ENCODE measurements at places on chromosomes 6 and 20.
A peak's percentile ranks its signal among the peaks of the same experiment; 100 is the strongest.

DNA sequence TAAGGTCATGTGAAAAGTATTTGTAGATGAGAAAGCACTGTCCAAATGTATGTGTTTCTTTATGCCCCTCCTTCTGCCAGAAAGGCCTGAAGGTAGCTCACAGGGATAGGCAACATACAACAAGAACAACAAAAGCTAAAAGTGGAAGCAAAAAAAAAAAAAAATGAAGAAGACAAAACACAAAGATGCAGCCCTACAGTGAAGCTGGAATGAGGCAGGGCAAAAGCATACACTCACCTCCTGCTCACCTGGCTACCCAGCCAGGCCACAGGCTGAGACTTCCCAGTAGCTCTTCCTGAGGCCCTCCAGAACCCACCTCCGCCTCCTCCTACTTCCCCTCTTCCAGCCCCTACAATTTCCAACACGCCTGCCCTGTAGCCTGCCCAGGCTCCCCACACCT lies 2.4 kb downstream of the UNC5CL start:
- DNase-seq, result no peak

DNA sequence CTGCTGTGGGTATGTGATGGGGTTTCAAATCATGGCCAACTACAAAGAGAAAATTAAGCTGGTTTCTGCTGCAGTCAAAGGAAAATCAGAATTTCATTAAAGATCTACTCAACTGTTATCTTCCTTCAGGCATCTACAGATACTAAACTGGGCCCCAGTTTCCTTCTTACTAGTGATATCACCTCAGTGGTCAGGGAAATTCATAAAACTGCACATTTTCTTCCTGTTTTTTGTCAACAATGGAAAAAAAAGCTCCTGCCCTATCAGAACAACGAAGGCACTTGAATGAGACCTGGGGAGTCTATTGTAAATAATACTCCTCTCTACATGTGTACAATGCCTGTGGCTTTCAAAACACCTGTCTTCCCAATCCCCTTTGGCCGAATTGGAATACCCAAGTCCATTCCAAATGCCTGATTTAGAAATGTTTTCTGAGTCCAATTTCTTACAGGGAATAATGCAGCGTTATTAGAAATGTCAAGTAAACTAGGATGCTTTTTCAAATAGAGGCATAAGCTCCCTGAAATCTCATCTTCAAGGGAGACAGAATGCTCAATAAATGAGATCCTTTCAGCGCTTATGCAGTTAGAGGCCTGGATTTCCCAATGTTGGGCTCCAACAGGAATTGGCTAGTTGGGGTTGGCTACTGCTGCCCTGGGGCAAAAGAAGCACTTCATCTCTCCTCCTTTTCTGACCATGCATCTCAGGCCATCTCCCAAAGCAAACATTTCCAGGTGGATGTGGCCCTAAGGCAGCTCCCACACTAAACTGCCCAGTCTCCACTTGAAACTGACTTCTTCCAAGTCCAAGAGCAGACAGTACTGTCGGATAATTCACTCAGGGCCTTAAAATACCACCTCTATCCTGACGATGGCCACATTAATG lies 143.3 kb downstream of the NFATC2 start:
- DNase-seq, result no peak

DNA sequence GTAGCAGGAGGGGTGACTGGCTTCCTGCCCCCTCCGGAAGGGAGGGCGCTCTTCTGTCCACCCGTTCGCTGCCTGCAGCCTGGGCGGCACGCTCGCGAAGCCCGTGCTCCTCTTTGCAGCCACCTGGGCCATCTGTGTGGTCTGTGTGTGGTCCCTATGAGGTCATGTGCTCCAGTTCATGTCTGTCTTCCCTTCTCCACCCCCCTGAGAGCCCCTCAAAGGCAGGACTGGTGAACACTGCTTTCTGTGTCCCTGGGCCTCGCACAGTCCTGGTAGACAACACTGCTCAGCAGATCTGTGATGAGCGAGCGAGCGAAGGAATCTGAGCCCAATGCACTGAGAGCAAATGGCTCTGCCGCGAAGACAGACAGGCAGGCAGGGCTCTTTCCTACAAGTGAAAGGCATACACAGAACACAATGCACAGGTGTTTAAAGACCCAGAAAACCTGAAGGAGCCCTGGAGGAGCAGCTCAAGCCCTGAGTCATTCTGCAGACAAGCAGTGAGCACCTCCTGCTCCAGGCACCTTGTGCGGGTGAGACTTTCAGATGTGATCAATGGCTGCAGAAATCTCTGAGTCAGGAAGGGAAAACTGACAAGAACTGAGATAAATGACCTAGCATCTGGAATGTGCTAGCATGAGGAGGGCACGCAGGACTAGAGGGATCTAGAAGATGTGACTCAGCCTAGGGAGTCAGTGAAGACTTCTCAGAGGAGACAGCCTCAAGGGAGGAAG lies 27.1 kb downstream of the PPP1R3G start:
- no peak for DNase-seq

GRCh38 chr6:38587766-38588362 lies 51.9 kb downstream of the BTBD9 start:
- DNase-seq, result no peak

DNA sequence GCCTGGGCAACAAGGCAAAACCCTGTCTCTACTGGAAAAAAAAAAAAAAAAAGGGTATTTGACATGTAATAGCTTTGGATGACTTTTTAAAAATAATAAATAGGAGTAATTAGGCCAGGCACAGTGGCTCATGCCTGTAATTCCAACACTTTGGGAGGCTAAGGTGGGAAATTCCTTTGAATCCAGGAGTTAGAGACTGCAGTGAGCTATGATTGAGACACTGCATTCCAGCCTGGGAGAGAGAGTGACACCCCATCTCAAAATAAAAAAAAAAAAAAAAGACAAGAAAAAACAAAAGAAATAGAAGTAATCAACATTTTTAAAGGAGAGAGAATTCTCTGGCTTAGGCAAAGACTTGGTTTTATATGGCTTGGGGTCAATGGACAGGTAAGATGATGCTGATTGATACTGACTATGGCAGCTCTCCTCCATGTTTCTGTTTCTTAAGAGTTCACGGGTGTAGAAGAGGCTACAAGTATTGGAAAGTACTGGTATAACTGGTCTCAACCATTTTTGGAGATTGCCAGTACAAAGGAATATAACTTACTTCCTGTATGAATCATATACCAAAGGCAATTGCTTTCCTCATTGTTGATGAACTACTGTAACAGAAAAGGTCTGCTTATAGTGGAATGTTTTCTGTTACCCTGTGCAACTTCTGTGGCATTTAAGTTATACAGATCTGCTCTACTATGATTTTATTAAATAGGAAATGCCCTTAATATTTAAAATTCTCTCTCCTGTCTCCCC lies 10.1 kb downstream of the MAP3K5 start:
- no peak for DNase-seq

DNA sequence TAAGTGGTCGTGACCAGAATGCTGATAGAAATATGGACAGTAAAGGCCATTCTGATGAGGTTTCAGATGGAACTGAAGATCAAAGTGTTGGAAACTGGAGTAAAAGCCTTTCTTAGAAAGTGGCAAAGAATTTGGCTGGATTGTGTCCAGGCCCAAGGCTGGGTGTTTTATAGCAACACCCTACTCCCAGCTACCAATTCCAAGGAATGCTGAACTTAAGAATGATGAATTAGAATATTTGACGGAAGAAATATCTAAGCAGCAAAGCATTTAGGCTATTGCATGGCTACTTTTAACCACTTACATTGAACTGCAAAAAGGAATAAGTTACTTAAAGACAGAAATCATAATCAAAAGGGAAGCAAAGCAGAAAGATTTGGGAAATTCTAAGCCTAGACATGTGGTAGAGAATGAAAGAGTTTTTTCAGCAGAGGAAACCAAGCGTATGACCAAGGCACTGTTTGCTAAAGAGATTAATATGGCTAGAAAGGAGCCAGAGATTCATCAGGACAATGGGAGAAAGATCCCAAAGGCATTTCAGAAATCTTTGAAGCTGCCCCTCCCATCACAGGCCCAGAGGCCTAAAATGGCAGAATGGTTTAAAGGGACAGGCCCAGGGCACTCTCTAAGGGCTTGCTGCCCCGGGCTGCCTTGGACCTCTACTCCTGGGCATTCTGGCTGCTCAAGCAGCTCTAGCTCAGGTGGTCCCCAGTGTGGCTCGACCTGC lies 25.8 kb downstream of the SDHAF4 start:
- no peak for DNase-seq

GRCh38 chr20:2515203-2515602 lies 6.5 kb upstream of the ZNF343 start:
- DNase-seq, result no peak

DNA sequence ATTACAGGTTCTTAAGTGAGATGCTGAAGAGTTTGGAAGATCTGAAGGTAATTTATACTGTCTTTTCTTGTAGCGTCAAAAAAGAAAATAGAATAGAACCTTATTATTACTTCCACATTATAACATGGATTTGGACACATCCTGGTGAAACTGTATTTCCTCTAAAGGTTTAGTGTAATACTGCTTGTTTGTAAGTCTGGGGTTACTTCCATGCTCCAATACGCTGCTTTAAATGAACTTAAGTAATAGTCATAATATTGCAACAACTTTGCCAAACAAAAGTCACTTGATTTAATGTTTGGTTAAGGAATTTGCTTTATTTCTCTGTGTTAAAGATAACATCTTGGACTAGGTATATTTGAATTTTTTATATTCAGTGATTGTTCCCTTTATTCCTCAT lies 11.5 kb upstream of the SNRNP48 start:
- no peak for DNase-seq

DNA sequence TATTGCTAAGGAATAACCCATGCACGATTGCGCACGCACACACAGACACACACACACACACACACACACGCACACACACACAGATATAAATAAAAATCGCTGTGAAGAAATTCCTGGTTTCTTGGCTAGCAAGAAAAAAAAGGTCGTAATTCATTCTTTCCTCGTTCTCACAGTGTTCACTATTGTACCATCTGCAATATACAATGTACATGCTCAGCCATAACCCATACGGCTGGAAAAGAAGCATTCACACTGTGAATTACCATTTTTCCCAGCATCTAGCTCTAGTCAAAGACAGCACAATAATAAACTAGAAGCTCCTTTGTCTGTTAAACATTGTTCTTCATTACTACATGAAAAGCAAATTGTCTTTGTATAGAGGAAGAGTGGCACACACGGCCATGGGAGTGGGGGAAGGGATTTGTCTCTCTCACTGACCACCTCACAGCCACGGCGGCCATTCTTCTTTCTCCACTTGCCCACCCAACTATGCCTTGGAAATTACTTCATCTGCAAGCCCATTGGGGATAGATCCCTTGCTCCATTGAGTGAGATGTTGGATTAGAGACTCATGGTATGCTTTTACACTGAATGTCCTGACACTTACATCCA lies 115.3 kb upstream of the ID4 start:
- no peak for DNase-seq

DNA sequence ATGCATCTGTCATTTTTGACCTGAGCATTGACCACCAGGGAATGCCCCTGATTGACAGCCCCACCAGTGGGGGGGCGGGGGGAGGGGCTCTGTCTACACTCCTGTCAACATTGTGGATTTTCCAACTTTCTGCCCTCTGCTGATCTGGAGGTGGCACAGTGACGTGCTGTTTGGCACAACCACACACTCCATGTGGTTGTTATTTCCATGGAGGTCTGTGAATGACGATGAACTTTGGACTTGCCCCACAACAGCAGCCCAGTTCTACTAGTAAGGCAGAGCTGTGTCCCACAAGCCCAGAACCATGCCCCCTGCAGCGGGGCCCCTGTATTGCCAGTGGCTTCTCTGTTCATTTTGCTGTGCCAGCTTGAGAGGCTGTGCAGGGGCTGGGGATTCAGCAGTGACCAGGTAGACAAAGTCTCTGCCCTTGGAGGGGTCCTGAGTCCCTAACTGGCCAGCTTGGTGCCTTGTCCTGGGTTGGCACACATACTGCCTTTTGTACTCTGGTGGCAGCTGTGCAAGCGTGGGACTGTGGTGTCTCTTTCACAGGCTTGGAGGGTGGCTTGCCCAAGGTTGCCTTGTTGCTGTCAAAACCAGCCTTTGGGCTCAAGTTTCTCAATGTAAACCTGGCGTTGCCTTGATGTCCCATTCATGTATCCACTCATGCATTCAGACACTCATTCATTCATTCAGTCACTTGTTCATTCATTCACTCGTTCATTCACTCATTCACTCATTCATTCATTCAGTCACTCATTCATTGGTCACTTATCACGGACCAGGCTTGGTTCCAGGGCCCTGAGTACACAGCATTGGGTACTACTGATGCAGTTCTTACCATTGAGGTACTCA lies 108.5 kb downstream of the SYCP2 start:
- no peak for DNase-seq

DNA sequence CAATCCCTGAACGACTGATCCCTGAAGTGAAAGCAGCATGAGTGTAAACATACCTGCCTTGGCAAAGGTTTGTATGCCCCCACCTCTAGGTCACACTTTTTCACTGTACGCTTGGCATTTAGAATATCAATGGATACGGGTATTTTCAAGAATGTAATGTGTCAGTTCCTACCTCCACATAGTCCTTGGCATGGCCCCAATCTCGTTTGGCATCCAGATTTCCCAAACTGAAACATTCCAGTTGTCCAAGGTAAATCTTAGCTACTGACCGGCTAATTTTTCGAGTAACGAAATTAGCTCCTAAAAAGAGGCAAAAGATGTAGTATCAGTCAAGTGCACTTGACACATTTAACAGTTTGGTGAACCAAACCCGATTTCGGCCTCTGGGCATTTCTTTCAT lies 315.5 kb downstream of the GMDS start:
- DNase-seq, result no peak

- DNase-seq, result no peak
Observed at GRCh38 chr20:63937596-63937995, 18.6 kb downstream of the UCKL1 start.

DNA sequence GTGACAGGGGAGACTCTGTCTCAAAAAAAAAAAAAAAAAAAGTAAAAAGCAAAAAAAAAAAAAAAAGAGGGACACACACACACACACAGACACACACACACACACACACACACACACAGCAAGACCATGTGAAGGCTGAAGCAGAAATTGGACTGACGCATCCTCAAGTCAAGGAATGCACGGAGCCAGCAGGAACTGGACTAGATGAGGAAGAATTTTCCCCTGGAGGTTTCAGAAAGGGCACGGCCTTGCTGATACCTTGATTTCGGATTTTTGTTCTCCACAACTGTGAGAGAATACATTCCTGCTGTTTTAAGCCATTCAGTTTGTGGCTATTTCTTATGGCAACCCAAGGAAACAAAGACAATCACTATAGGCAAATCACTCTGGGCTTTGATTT lies 176.9 kb upstream of the SALL4 start:
- no peak for DNase-seq

GRCh38 chr6:43702534-43703440 lies 15.2 kb upstream of the MRPS18A start:
- peak; percentile 58 for DNase-seq

- DNase-seq, result no peak
Observed at GRCh38 chr6:79813143-79813850, 134.1 kb downstream of the ELOVL4 start.

- peak; percentile 78 for DNase-seq
Observed at GRCh38 chr20:33689973-33690372, 3.8 kb upstream of the E2F1 start.

DNA sequence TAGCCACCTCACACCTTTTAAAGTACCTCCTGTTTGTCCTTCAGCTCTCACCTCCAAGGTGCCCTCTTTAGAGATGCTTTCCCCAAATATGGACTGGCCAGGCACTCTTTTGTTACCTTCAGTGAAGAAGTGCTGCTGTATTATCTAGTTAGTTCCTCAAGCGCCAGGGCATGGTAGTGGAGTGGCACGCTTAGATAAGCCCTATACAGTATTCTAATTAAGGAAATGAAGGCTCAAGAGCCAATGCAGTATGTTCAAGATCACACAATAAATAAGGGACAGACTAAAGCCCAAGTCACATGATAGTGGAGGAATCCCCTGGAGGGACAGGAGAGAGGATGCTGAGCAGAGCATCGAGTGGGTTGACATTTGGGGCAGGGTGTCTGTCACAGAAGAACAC lies 28.5 kb upstream of the GFOD1 start:
- DNase-seq, result no peak

- no peak for DNase-seq
Observed at GRCh38 chr6:66849843-66850242, 1142.8 kb upstream of the EYS start.
